ENCODE measurements at places on chromosomes 5 and 9. TPM values are rescaled to one million over a fixed set of nuclear protein-coding genes. Genes with fewer than 3 reads are reported as not detected.

MIGA2 gene
- polyA plus RNA-seq, result 19.6 TPM

- DNase-seq, result no peak
These were observed 42.0 kb downstream of the HABP4 start for GRCh38 chr9:96491880-96492525.

GRCh38 chr5:88678770-88679381, 204.1 kb downstream of the MEF2C start:
- no peak for DNase-seq

DNA sequence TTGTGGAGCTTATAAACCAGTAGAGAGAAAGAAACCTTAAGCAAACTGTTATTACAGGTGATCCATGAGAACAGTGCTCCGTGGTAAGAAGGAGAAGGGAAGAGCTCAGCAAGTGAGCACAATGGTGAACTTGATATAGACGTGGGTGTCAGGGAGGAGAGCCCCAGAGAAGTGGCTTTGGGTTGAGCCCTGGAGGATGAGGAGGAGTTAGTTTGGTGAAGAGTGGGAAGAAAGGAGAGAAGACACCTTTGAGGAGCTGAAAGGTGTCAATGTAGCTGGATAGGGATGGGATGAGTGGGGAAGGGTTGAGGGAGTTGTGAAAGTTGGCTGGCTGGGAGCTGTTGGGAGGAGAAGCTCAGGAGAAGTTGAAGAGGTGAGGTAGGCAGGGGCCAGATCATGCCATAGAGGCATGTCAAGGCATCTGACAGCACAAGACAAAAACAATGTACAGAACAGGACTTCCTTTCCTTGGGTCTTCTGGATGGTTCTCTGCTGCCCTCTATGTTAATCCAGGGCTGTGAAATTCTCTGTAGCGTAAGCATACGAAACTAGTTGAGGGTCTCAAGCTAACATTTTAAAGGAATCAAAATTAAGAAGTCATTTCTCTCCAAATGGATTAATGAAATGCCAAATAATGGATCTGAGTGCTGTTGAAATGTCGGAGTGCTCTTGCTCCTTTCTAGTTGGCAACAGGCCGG, 501.9 kb downstream of the KDM4C start:
- no peak for DNase-seq

CCL27 gene
- 0.86 TPM for polyA plus RNA-seq

ACO1 gene
- polyA plus RNA-seq, result 32.3 TPM

NIM1K gene
- 0.30 TPM for polyA plus RNA-seq

ORM1 gene
- polyA plus RNA-seq, result 0.56 TPM

LPCAT1 gene
- polyA plus RNA-seq, result 51.2 TPM

PCDHGB6 gene
- 12.1 TPM for polyA plus RNA-seq

GRCh38 chr5:149732324-149733128, 2.4 kb downstream of the PPARGC1B start:
- no peak for DNase-seq

ASS1 gene
- polyA plus RNA-seq, result 298 TPM

DNA sequence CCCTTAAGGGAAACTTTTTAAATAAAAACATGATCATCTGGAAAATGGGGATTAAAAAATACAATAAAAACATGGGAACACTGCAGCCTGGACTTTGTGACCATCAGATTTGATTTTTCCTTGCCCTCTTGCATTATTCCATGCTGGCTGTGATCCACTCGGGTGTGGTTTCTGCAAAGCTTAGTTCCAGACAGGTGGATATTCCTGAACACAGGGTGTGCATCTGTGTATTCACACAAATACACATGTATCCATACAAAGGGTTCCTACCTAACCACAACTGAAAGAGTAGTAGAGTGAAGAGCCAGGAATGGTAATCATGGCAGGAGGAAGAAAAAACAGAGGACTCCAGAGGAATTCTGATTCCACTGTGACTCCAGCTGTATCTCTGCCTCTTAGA, 178.2 kb downstream of the PAM start:
- no peak for DNase-seq

GRCh38 chr5:108024986-108025385, 354.2 kb upstream of the EFNA5 start:
- no peak for DNase-seq

DNA sequence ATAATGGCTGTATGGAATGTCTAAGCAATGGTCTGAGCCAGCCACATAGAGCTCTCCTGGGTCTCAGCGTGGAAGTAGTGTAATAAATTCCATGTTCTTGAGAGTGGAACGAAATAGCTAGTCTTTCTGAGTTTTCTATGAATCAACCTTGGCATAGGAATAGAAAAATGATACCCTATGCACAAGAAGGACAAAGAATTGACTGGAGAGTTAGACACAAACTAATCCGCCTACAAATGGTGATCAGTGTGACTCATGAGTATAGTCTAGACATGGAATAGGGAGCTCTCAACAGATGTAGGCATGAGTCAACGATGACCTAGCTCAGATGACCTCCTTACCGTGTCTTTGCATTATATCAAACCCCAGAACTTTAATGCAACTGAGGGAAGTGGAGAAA, 256.8 kb upstream of the GRIN3A start:
- no peak for DNase-seq

- DNase-seq, result peak; percentile 24
These were observed 50.2 kb upstream of the RNF38 start for GRCh38 chr9:36450110-36450732.

ECSCR gene
- 23.9 TPM for polyA plus RNA-seq

- DNase-seq, result no peak
These were observed 39.0 kb upstream of the OSMR start for GRCh38 chr5:38806775-38807258.

GRCh38 chr5:100709771-100710170, 174.6 kb downstream of the FAM174A start:
- DNase-seq, result no peak

SPAAR gene
- 0.71 TPM for polyA plus RNA-seq

DNA sequence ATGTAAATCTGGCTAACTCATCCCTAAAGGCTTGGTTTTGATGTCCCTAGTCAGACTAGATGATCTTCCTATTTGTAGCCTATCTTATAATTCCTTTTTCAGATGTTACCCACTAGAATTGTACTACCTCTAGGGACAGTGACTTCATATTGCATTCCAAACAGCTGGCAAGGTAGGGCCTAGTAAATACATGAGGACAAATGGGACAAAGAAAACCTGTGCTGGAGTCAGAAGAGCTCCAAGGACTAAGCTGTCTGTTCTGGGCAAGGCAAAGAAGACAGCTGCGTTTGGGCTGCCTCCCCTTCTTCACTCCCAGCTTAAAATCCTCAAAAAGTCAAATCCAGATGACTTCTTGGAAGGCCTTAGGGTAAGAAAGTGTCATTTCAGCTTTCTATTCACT, 10.0 kb downstream of the DMXL1 start:
- DNase-seq, result no peak

DNA sequence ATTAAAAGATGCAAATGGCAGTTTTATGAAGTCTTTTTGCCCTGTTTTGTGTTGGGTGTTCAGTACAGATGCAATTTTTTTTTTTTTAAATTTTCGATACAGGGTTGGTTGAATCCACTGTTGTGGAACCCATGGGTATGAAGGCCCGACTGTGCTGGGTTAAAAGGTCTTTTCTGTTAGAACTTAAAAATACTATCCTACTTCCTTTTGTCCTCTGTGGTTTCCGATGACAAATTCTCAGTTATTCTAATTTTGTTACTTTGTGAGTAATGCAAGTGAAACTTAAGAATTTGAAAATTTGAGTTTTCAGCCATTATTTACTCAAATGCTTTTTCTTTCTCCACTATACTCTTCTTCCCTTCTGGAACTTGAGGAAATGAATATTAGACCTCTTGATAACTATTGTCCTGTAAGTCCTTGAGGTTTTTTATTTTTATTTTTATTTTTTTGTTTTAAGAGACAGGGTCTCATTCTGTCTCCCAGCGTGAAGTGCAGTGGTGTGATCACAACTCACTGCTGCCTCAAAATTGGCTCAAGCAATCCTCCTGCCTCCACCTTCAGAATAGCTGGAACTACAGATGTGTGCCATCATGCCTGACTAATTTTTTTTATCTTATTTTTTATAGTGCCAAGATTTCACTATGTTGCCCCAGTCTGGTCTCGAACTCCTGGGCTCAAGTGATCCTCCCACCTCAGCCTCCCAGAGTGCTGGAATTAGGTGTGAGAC, 67.5 kb downstream of the ZCCHC7 start:
- no peak for DNase-seq

DNA sequence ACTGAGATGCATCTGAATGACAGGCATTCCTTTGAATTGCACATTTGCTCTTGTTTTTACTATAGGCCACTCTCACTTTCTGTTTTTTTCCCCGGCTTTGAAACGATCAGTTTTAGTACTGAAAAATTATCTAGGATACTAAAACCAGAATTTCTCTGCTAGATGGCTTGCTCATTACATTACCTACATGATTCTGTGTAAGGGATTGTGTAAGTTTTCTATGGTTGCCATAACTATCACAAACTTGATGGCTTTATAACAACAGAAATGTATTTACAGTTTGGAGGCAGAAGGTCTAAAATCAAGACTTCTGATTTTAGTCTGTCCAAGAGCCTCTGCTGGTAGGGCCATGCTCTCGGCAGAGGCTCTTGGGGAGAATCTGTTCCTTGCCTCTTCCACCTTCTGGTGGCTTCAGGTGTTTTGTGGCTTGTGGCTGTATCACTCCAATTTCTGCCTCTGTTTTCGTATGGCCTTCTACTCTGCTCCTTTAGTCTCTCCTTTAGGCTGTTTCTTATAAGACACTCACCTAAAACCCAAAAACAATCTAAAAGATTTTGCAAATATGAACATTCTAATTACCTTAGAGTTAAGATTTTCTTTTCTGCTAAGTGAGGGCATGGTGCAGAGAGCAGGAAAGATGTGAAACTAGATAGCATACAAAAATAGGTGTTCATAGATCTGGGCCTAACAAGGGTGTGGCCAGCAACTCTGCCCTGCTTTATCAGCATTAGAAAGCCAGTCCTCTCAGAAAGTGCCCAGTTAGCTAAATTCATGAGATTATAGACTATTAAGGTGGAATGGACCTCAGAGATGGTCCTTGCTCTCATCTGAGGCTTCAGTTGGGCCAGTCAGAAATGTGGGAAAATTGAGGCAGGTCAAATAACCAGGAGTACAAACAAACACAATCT, 93.3 kb upstream of the CDKN2B start:
- no peak for DNase-seq

- DNase-seq, result no peak
These were observed 622.2 kb downstream of the ANXA1 start for GRCh38 chr9:73773896-73774295.

GRCh38 chr5:108528655-108529054, 146.8 kb upstream of the FBXL17 start:
- no peak for DNase-seq

TARS1 gene
- 111 TPM for polyA plus RNA-seq

All from left renal pelvis (tissue), 4 donors.